OCI-LY7 (cell line): ENCODE measurements at places on chromosomes 2 and 18.

DNA sequence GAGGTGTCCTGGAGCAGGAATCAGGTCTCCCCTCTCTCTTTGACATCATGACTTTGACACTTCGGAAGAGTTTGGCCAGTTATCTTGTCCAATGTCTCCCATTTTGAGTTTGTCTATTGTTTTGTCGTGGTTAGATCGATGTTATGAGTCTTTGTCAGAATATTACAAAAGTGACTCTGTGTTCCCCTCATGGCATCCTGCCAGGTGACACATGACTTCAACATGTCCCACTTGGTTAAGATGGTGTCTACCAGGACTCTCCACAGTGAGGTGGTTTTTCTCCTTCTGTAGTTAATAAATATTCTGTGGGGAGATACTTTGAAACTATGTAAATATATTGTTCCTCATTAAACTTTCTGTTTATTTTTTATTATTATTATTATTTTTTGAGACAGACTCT is 76.6 kb upstream of the BZW1 start:
- no peak for DNase-seq

DNA sequence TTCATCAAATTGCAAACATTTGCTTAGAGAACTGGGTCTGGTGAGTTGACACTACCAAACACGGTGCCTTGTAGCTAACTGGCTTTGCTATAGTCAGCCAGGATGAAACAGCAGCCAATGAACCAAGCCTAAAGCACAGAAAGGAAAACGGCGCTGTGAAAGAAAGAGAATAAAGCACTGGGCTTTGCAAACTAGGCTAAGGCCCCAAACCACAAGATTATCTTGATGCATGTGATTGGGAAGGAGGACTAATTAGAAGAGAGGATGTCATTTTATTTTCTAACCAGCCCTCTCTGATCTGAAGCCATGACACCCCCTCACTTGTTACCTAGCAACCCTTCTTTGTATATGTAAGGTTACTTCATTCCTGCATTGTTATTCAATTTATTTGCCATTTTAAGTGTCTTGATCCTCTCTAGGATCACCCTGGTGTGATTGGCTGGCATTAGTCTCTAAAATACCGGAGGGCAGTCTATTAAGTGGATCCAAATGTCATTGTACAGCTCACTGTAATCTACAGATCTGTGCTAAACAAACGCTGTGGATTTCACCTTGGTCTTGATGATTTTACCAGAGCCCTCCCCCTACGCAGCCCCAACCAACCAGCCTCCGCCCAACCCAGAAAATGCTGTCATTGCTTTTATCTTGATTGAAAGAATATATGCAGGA is 395.4 kb upstream of the ACVR2A start:
- DNase-seq, result no peak

DNA sequence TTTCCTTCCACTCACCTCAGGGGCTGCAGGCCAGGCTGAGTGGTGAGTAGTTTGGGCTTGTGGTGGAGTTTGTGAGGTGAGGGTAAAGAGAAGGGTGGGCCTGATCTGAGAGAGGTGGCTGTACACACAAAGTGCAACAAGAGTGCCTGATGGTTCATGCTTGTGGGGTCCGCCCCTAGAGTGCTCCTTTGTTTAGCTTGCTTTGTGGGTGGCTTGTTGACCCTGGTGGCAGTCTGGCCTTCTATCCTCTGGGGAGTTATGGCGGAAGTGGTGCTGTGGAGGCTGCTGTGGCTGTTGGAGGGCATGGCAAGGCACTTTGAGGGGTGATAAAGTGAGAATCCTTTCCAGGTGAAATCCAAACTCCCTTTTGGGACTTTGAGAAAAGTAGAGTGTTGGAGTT is 10.6 kb downstream of the UBE2F start:
- DNase-seq, result peak; percentile 83

DNA sequence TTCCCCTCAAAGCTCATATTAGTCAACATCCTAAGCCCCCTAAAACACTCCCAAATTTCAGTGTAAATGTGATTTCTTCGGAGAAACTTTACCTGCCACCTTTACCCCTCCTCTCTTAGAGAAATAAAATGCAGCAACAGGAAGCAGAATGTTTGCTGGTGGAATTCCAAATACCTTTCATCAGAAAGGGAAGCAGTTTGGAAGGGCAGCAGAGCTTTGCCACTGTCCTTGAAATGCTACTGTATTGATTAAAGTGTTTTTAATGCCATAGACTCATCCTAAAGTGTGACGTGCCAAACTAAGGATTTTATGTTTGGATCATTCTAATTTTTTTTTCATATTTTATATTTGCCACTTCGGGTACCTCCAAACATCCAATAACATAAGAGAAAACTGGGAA is 480.1 kb downstream of the NRXN1 start:
- DNase-seq, result no peak

GRCh38 chr18:48547531-48547981 is 8.7 kb downstream of the CTIF start:
- DNase-seq, result no peak

DNA sequence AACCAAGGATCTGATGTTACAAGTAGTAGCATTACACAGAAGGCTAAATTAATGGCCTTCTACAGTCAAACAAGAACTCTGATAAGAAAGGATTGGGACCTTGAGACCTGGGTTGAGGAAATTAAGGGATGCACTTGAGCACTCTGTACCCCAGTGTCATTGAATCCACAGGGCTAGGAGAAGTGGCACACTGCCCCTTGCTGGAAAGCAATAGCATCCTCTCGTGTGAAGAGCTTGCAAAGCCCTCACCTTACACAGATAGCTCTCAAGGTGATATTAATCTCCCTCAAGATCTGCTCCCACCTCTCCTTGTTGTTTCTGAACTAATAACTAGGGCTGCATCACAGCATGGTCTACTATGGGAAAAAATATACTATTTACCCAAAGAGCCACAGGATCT is 26.5 kb upstream of the CHST9 start:
- no peak for DNase-seq

GRCh38 chr2:49033394-49034185 is 120.7 kb downstream of the FSHR start:
- no peak for DNase-seq

- no peak for DNase-seq
These were observed 735.6 kb downstream of the TSN start for GRCh38 chr2:122491011-122491410.

GRCh38 chr2:96260387-96261260 is 5.2 kb downstream of the TMEM127 start:
- peak; percentile 76 for DNase-seq

GRCh38 chr2:168976034-168976654 is 55.0 kb downstream of the ABCB11 start:
- DNase-seq, result no peak

GRCh38 chr18:64037812-64038414 is 68.0 kb downstream of the SERPINB8 start:
- DNase-seq, result peak; percentile 35

DNA sequence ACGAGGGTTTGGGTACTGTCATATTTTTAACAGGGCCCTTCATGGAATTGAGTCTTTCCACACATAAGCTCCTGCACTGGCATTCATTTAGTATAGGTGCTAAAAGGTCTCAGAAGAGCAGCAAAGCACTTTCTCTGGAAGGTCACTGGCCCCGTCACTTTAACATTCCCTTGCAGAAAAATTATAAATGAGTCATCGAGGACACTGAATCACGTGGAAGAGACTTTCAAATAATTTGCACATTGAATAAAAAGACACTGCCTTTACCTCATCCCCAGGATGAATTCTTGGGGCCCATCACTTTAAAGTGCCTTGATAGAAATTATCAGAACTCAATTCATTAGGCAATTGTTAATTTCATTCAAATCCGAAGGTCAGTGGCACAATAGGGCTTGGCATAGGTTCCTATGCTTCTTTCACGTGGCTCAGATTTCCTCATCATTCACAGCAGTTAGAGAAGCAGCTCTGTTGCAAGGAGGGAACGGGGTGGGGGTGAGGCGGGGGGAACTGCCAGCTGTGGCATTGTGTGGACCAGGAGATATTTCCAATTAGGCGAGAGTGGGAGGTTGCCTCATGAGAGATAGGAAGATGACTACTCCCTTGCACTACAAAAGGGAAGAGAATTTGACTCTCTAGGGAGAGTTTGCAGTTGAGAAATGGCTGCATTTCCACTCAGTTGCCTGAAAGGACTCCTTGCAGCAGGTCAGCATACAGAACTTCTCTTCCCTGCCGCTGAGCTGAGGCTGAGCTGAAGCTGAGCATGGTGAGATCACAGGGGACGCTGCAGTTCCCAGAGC is 86.3 kb upstream of the NPAS2 start:
- no peak for DNase-seq

DNA sequence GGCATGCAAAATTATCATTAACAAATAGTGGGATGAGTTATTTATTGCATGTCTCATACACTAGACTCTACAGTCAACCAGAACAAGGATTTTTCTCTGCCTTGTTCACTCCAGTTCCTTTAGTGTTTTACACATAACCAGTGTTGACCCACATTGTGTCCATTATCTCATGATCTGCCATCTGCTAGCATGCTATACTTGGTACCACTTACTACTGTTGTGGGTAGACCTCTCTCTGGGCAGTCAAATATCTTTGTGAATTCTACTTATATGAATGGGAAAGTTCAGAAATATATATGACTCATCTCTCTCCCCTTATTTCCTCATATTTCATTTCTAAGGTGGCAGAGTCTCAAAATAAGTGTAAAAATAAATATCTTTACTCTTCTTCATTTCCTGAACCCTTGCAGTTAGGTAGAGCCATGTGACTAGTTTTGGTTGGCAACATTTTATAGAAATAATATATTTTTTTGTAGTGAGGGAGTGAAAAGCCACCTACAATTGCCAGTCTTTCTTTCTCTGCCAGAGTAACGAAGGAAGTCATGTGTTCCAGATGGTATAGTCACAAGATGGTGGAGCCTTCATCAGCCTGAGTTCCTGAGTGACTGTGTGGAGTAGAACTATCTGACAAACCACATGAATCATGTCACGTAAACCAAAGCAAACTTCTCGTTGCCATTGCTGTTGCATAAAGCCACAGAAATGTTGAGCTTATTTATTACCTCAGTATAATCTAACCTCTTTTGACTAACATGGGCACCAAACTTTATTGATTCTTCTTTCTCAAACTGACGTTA is 704.0 kb downstream of the RNF144A start:
- DNase-seq, result no peak

- DNase-seq, result peak; percentile 50
These were observed 6.1 kb upstream of the SERPINB8 start for GRCh38 chr18:63963615-63964256.

DNA sequence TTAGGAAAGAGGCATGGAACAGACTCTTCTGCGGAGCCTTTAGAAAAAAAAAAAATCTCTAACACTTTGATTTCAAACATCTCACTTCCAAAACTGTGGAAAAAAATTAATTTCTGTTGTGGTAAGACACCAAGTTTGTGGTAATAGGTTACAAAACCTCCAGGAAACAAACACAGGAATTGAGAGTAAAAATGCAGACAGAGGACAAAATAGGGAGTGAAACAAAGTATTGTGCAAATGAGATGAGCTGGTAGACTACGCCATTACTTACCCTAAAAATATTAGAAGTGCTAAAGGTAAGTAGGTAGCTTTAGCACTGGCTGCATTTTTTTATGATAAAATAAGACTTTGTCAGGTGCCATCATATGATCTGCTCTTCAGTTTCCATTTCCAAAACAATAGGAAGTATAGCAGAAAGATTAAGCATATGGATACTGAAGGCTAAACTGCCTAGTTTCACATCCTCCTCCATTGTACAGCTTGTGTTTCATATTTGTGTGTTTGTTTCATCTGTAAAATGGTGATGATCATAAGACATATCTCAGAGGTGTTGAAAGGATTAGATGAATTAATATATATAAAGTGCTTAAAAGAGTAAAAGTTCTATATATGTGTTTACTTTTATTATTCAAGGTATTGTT is 309.2 kb downstream of the NR4A2 start:
- no peak for DNase-seq

GRCh38 chr18:22167091-22167470 is 2.3 kb upstream of the GATA6 start:
- no peak for DNase-seq

DNA sequence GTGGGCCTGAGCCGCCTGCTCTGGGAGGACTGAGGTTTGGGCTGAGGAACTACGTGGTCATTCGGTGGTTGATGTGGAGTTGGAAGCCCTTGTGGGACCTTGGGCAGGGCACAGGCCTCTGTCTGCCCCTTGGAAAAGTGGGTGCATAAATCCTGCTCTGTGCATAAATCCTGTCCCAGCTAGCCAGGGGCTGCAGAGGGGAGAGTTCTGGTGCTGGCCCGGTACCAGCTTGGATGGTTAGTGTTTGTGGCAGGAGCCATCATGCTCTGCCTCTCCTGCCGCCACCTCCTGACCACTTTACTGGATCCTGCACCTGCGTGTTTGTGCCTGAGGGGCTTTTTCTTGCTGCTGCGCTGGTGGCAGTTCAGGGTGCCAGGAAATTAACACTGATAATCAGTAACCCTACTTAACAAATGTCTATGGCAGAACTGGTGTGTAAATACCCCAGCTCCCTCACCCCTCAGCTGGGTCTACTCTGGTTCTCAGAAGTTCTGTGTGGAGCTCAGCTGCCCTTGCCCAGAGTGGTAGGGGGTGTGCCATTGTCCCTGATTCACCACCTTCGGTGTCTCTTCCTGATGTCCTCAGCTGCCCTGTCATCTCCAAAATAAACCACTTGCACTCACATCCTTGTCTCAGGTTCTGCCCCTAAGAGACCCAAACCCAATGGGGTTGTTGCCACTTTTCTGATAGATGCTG is 156.8 kb downstream of the GLI2 start:
- DNase-seq, result no peak

DNA sequence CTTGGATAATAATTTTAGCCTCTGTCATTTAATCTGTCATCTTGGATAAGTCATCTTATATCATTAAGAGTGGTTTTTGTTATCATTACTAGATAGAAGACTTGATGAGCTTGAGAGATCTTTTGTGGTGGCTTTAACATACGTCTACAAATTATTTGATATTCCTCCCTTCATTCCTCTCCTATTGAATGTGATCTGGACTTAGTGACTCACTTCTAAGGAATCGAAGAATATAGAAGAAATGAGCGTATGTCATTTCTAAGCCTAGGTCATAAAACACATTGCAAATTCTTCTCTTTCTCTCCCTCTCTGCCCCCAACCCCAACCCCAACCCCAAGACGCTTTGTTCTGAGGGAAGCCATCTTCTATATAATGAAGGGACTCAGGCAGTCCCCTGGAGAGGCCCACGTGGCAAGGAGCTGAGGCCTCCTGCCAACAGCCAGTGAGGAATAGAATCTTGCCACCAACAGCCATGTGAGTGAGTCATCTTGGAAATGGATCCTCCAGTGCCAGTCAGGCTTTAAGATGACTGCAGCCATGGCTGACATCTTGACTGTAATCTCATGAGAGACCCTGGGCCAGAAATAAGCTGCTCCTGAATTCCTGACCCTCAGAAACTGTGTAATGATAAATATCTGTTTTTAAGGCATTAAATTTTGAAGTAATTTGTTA is 221.6 kb upstream of the SP5 start:
- no peak for DNase-seq

GRCh38 chr18:48186131-48186766 is 222.9 kb downstream of the ZBTB7C start:
- DNase-seq, result no peak
